Fibroblast of skin of right biceps (primary cell): ENCODE measurements at places on chromosomes 7 and 10.

DNA sequence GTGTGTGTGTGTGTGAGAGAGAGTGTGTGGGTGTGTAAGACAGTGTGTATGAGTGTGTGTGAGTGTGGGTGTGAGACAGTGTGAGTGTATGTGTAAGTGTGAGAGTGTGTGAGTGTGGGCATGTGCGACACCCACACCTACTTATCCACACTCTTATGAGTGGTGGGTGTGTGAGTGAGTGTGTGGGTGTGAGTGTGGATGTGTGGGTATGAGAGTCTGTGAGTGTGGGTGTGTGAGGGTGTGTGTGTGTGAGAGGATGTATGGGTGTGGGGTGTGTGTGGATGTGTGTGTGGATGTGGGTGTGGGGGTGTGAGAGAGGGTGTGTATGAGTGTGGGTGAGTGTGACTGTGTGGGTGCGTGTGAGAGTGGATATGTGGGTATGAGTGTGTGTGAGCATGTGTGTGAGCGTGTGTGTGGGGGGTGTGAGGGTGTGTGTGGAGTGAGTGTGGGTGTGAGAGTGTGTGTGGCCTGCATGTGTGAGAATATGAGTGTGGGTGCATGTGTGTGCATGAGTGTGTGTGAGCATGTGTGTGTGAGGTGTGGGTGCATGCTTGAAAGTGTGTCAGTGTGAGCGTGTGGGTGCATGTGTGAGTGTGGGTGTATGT lies 15.1 kb downstream of the VWC2 start:
- DNase-seq, result no peak

- DNase-seq, result peak; percentile 48
These were observed 8.7 kb downstream of the ECD start for GRCh38 chr10:73159038-73159648.

- DNase-seq, result no peak
These were observed 78.0 kb downstream of the WDR37 start for GRCh38 chr10:1134156-1134555.

GRCh38 chr7:51275532-51275931 lies 41.1 kb downstream of the COBL start:
- no peak for DNase-seq

- no peak for DNase-seq
These were observed 52.6 kb downstream of the EVX1 start for GRCh38 chr7:27295236-27295635.

DNA sequence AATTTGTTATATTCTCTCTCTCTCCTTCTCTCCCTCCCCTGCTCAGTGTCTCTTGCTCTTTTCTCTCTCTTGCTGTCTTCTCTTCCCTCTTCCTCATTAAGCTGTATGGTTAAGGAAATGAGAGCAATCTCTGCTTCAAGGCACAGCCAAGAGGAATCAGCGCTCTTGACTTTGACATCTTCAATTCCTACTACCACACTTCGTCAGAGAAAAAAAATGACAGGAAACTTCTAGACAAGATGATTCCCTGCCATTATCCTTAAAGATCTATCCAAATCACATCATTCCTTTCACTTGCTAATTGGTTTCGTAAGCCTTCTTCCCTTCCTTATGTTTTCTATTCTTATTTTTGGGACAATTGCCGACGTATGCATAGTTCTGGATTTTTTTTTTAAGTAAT lies 425.0 kb downstream of the KCNMA1 start:
- no peak for DNase-seq

- DNase-seq, result peak; percentile 86
These were observed 712.8 kb downstream of the PARD3 start for GRCh38 chr10:34102237-34102673.

DNA sequence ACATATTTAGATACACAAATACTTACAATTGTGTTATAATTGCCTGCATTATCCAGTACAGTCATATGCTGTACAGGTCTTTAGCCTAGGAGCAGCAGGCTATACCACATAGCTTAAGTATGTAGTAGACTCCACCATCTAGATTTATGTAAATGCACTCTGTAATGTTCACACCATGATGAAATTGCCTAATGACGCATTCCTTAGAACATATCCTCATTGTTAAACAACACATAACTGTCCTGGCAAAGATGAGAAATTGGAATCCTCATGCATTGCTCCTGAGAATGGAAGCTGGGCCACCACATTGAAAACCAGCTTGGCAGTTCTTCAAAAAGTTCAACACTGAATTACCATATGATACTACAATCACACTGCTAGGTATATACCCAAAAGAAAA lies 1002.8 kb upstream of the CELF2 start:
- DNase-seq, result peak; percentile 60

- DNase-seq, result no peak
These were observed 30.5 kb downstream of the RCC1L start for GRCh38 chr7:75042831-75043703.

DNA sequence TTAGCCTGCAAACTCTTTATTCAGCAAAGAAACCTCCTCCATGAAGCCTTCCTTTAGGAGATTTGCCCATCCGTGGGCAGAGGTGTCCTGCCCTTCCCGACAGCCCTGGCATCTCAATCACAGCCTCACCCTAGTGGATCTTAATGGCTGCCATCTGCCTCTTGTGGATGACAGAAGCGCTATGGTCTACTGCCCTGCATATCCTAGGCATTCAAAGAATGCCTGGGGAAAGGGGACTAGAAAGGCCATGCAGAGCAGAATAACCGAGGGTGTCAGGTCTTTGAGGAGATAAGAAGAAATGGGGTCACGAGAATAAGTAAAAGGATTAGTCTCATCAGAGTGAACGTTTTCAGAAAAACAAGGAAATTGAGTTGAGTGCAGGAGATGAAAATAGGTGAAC lies 57.7 kb upstream of the SPOCK2 start:
- DNase-seq, result no peak

GRCh38 chr7:23593706-23594105 lies 3.5 kb upstream of the CCDC126 start:
- DNase-seq, result no peak

DNA sequence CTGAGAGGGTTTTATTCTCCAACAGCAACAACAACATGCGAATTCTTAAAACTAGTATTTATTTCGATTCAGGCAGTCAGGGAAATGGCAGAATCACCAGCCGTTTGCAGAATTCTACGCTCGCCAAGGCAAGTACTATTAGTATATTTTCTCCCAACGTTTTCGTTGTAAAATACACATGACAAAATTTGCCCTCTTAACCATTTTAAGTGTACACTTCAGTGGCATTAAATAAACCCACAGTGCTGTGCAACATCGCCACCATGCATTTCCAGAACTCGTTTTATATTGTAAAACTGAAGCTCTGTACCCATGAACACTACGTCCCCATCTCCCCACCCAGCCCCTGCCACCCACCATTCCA lies 10.8 kb downstream of the EN2 start:
- no peak for DNase-seq

- DNase-seq, result no peak
These were observed 85.3 kb upstream of the PPP2R2D start for GRCh38 chr10:131815266-131816156.

DNA sequence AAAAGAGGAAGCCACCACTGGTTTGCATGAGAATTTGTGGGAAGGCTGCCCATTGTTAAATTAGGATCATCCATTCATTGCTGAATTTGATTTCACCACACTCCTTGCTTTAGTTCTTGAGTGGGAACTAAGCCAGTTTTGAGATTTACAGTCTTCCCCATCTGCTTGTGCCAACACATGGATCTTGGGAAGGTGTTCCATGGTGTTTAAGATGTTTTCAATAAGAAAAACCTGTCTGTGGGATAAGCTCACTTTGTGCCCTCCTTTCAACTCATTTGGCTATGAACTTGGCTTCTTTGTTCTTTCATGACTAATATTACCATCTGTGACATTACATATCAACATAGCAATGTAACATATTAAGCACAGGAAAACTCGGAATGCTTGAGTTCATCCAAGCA lies 73.2 kb downstream of the INHBA start:
- DNase-seq, result peak; percentile 66

- DNase-seq, result no peak
These were observed 29.8 kb upstream of the PODXL start for GRCh38 chr7:131586259-131586658.

GRCh38 chr10:124990671-124991625 lies 49.0 kb downstream of the ZRANB1 start:
- DNase-seq, result no peak

GRCh38 chr10:60425392-60426110 lies 35.9 kb upstream of the ANK3 start:
- DNase-seq, result peak; percentile 74

- DNase-seq, result peak; percentile 99
These were observed 458.6 kb upstream of the KLF6 start for GRCh38 chr10:4243651-4244050.

DNA sequence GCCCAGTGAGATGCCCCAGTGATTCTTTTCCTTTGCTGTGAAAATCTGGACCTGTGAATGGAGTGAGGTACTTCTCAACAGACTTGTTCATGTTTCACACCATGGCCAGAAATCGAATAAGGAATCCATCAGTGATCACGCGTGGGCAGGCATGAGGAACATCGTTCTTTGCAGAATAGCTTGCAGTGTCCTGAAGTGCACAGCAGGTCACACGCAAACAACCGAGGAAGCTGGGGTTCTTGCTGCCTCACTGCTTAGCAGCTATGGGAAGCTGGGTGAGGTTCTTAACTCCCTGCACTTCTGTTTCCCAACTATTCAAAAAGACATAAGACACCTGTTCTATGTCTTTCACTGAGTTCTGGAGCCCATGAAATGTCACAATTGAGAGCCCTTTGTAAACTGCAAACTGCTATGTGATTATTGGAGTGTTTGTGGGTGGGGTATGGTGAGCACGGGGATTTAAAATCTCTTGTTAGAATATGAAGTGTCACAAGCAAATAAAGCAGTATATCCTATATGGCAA lies 253.4 kb downstream of the KIAA1217 start:
- DNase-seq, result no peak

- DNase-seq, result no peak
These were observed 37.7 kb upstream of the IKZF1 start for GRCh38 chr7:50266635-50267386.

- DNase-seq, result no peak
These were observed 927 bp upstream of the ALOX5 start for GRCh38 chr10:45373003-45373575.

DNA sequence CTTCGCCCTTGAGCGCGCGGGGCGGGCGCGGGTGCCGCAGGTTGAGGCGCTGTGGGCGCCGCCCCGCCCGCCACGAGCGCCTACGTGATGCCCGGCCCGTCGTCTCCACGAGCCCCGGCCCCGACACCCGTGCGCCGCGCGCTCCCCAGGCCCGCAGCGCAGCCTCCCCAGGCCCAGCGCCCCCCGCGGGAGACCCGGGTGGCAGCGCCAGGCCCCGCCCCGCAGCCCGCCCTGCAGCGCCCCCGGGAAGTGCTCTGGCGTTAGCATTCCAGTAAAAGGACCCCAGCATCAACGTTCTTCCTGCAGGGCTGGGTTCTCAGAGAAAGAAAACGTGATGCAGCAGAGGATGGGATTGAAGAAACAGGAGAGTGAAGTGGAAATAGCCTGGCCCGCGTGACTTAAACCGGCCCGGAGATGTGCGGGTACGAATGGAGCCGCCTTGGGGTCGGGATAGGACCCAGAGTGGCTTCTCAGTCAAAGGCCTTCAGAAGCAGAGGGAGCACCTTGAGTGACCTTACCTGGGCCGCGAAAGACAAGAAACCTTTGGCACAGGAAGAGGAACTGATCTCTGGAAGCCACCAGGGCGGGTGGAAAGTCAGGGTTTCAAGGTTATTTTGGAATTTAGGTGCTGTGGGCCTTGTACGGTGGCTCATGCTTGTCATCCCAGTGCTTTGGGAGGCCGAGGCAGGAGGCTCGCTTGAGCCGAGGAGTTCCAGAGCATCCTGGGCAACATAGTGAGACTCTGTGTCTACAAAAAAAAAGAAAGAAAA lies 1.8 kb downstream of the PFKP start:
- DNase-seq, result peak; percentile 47

- DNase-seq, result peak; percentile 55
These were observed 812 bp upstream of the IDE start for GRCh38 chr10:92574548-92575261.

- DNase-seq, result no peak
These were observed 12.7 kb upstream of the PPIF start for GRCh38 chr10:79334573-79334972.

GRCh38 chr7:69739931-69740431 lies 141.7 kb downstream of the AUTS2 start:
- peak; percentile 57 for DNase-seq

GRCh38 chr7:82414389-82414788 lies 29.2 kb downstream of the CACNA2D1 start:
- DNase-seq, result no peak

GRCh38 chr7:106736508-106737201 lies 75.7 kb upstream of the CCDC71L start:
- peak; percentile 76 for DNase-seq

DNA sequence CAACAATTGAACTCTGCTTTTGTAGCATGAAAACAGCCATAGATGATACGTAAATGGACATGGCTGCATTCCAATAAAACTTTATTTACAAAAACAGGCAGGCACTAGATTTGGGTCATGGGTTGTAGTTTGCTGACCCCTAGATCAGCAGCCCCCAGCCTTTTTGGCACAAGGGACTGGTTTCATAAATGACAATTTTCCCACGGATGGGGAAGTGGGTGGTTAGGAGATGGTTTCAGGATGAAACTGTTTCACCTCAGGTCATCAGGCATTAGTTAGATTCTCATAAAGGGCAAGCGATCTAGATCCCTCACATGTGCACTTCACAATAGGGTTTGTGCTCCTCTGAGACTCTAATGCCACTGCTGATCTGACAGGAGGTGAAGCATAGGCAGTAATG lies 16.5 kb upstream of the ANK3 start:
- DNase-seq, result no peak

GRCh38 chr10:122911889-122912484 lies 1.6 kb downstream of the FAM24A start:
- peak; percentile 54 for DNase-seq

- no peak for DNase-seq
These were observed 69.1 kb downstream of the NKX6-2 start for GRCh38 chr10:132716691-132717490.

DNA sequence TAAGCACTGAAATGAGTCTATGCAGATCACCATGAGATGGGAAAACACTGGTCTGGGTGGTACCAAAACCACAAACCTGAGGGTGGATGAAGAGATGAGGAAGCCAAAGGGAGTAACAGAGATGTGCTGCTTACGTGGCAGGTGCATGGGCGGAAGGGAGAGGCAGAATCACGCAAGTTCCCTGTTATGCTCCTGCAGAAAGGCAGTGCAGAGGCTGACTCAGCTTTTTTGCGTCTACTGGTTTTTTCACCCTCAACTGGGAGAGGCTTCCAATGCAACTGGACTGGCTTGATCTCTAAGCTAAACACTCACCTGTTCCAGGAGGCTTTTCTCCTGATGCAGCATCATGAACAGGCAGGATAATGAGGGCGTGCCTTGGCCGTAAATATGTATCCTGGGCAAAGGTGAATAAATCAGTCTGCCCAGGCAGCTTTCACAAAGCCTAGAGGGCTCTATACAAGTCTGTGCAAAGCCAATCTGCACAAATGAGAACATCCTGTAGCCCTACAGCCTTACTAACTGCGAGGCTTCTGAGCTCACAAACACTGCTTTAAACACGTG lies 95.4 kb upstream of the AFAP1L2 start:
- DNase-seq, result no peak

DNA sequence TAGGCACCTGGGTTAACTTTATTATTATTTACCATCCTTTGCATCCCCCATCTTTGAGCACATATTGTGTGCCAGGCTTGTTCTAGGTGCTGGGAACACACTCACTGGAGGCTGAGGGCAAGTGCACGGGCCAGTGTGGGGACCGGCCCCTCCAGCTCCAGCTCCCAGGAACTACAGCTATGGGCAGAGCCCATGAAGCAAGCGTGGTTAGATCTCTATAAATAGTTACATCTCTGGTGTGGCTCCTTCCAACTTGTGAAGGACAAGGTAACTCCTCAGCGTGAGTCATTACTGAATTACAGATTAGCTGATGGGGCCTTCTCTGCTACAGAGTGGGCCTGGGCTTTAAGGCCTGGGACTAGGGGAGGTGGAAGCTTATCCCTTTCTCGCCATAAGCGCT lies 583.5 kb downstream of the SDK1 start:
- DNase-seq, result no peak
